Effector CD4-positive, alpha-beta T cell (primary cell): ENCODE measurements at places on chromosomes 1 and 21.

- peak; percentile 63 for DNase-seq
Observed at GRCh38 chr1:206461602-206462455, 8.4 kb upstream of the IKBKE start.

DNA sequence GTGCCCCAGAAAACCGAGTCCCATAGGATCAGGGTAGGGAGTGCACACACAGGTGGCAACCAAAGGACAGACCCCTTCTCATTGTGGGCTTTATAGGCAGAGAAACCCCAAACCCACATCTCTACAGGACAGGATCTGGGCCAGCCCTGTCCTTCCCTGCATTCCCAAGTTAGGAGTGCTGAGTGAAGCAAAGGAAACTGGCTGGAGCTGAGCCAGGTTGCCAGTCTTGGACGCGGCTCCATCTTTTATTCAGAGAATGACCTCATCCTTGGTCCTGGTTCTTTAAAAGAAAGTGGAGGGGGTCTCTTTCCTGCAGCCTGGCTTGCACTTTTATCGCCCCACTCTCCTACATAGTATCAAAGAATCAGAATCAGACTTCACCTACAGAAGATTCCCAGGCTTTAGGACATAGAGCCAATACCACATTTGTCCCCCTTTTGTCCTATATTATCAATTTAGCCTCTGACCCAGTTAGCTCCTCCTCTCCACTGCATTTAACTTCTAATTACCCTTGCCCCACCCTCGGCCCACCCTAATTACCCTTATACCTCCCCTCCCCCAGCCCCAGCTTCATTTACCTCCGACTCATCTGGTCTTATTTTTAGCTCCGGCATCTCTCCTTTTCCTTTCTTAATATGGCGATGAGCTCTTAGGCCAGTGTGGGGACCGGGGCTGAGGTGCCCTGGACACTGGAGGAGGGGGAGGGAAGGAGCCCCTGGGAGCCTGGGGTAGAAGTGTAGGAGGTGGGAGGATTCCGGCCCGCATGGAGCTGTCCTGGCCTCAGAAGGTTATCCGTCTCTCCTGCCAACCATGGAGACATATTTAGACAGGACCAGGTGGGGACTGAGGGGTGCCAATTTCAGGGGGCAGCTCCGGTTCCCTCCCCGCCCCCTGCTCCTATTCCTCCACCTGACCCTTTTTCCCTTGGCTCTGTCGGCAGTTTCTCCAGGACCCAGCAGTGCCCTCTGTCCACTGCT is at the start of gene CASQ1:
Gene CASQ1 (plus strand): TSS at position 927 of the 977 bp plus-strand sequence. CDS start 177 bp downstream, outside the sequence.
- no peak for DNase-seq

GRCh38 chr1:212953321-212953720 is 3.0 kb downstream of the VASH2 start:
- DNase-seq: no peak

GRCh38 chr1:238318294-238319110 is 427.8 kb upstream of the ZP4 start:
- no peak for DNase-seq

- no peak for DNase-seq
Observed at GRCh38 chr1:160552425-160552824, 26.9 kb downstream of the CD84 start.

DNA sequence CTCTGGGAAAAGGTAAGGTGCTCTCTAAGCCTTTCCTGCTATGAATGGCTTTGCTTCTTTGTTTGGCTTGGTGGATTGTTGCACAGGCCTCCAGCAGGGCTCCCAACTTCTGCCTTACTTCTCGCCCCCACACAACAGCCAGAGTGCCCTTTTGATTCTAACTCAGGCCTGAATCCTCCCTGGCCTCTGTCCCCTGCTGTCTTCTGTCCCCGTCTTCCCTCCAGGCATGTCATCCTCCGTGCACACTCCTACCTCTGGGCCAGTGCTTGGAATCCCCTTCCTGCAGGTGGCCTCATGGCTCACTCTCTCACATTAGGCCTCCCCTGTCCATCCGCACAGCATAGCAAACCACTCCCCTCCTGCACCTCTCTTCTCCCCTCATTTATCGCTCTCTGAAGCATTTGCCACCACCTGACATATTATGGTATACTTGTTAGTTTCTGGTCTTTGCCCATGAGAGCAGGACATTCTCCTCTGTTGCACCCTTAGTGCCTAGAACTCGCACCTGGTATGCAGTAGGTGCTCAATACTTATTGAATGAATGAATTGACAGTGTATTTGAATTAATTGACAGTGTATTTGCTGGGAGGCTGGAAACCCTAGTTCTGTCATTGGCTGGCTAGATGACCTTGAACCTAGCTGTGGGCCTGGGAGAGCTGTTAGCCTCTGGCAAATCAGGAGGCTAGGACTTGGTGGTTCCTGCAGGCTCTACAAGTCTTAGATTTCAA is 2.9 kb downstream of the ZDHHC18 start:
- DNase-seq: no peak

DNA sequence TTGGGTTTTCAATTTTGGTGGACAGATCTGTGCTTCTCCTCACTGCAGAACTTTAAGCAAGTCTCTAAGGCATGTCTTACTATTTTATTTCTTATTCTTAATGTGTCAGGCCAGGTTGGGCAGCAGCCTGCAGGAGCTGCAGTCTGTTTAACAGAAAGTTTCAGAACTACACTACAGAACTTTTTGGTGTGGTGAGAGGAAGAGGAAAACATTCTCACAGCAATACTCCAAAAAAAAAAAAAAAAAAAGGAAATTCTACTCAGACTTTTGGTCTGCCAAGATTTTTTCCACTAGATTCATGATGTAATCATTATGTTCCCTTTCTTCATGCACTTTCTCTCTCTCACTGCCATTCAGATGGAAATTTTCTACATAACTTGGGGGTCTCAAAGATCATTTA is 255.2 kb downstream of the COL11A1 start:
- DNase-seq: no peak

DNA sequence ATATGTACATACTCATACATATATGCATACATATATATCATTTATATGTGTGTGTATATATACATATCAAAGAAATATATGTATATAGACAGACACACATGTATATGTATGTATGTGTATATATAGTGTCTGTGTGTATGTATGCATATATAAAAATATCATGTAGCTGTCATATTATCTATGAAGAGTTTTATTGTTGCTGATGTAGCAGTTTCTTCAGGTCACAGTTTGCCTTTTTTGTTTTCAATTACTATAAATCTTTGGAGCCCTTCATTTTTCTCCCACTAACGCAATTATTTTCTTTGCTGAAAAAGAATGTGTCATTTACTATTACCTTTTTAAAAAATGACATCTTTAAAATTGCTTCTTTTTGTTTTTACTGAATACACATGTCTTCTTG is 904.5 kb downstream of the PLA2G4A start:
- DNase-seq: no peak

- DNase-seq: no peak
Observed at GRCh38 chr1:11054666-11055065, 5.2 kb downstream of the SRM start.

DNA sequence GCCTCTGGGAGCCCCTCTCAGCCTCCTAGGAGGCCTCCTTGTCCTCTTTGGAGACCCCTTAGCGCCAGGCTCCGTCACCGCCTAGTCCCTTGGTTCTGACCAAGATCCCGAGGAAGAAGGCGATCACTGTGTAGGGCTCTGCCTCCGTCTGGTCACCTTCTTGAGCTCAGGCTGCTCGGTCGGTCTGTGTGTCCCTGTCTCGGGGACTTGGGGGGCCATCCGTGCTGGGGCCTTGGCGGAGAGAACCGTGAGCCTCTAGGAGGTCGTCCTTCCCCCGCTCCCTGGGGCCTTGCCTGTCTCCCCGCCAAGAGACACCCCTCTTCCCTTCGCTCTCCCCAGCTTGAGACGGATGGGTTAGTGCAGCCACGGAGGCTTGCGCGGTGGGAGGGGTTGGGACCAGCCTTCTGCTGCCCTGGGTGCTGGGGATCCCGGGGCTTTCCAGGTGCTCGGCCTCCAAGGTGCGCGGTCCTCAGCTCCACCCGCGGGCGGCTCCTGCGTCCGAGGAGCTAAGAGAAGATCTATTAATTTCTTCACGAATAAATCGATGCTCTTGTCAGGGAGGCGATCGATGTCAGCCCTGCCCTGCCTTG is 701 bp upstream of the INSRR start:
- DNase-seq: no peak

DNA sequence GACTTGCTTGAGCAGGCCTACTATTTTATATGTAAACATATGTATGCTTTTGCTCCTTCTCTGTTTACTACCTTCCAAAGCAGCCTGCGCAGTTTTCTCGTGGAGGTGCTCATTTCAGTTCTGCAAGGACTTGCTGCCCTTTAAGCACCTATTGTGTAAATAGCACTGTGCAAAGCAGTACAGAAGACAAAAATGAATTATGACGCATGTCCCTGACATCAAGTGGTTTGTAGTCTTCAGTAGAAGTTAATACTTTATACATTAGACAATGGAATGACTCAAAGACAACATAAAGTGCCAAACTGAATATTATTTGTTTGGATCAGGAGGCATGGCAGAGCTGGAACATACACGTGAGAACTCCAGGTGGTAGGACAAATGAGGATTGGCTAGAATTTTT is 611.7 kb downstream of the LMO4 start:
- DNase-seq: no peak

- DNase-seq: no peak
Observed at GRCh38 chr1:156464335-156464734, 36.2 kb downstream of the MEF2D start.

DNA sequence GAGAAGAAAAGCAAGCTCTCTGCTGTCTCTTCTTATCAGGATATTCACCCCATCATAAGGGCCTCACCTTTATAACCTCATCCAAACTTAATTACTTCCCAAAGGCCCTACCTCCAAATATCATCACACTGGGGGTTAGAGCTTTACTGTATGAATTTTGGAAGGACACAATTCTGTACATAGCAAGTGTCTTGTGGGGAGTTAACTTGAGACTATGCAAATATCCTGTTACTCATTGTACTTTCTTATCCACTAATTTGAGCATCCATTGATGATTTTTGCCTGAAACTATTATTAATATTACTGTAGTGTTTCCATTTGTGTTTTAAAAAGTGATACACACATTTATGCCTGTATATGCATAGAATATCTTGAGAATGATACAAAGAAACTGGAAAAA is 129.1 kb upstream of the IVNS1ABP start:
- no peak for DNase-seq

GRCh38 chr21:35072960-35073359 is 23.9 kb upstream of the RUNX1 start:
- no peak for DNase-seq

DNA sequence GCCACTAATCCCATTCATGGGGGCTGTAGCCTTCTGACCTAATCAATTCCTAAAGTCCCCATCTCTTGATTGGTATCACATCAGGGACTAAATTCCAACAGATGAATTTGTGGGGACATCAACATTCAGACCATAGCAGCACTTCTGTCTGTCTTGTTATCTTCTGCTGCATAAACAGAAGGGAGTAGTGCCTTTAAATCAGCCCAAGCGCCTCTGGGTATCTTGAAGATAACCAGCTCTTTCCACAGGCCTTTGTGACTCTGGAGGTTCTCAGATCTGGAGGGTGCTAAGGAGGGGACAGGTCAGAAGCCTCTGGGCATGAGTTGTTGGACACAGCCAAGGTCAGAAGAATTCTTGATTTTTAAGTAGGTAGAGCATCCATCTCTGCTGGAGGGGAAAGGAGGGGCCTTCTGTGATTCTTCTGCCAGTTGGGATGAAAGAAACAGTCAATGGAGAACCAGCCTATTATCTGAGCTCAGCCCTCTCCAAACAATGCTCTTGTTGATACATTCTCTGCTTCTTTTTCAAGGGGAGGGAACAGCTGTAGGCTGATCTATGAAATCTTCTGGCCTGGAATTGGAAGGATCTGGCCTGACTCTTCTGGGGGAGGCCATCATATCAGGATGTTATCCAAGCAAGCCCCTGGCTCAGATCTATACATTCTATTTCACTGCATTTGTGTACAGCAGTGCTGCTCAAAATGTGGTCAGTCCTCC is 31.3 kb upstream of the LRIG2 start:
- DNase-seq: no peak

- DNase-seq: no peak
Observed at GRCh38 chr1:67213164-67213563, 46.9 kb downstream of the IL23R start.

DNA sequence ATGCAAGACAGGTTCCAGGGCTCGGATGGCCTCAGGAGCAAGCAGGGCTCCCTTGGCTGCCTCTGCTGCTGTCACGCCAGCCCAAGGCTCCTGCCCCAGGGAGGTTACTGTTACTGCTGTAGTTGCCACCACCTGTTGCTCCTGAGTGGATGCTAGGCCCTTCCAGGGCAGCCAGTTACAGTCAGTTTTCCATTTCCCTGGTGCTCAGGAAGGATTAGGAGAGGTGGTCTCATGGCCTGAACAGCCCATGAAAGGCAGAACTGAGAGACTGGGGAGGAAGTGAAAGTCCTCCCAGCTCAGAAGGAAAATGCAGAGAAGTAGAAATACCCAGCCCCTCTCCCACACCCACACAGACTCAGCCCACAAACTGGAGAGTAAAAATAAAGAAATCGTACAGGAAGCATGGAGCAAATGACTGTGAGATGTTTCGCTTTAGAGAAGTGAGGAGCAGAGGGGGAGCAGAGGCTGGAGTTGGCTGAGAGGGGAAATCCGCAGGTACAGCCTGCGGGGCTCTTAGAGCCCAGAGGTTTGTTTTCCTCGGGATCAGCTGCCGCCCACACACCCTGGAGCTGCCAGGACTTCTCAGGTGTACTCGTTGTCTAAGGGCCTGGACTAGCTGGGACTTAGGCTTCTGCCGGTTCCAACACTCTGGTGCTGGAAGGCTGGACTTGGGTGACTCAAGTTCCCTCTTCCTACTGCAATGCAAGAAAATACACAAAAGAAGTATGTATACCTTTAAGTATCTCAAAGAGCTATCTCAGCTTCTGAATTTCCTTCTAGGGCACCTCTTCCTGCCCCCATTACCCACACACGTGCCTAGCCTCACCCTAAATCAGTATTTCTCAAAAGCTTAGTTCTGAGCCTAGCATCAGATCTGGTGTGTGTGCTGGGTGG is 2.3 kb downstream of the IL6R start:
- no peak for DNase-seq

DNA sequence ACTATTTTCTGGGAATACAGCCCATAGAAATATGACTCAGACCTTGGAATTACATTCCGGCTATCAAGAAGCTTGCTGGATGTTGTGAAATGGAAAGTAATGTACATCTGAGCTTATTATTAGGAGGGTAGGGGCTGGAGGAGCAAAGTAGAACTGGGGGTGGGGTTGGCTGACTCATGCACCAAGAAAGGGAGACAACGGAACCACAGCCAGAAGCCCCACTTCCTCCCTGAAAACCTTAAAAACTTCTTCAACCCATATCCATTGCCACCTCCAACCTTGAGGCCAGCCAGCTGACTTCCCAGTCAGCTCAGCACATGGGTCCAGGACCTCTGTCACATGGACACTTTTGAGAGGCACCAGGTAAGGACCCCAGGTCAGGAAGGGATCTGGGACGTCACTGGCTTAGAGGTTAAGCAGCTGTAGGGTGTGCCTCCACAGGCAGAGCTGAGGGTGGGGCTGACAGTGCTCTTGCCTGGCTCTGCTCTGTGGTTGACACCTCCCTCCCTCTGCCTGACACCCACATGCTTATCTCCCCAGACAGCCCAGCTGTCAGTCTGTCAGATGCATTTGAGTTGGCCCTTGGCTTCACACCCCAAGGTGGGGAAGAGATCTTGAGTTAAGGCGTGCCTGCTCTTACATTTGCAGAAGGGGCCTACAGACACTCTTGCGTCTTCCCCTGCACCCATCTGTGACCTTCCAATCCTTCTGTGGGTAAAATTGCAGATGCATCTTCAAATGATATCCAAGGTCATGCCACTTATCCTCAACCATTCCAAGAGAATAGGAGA is 5.7 kb upstream of the ZNF683 start:
- DNase-seq: peak; percentile 68
